Fibroblast of skin of left biceps (primary cell): ENCODE measurements at places on chromosomes 13 and 19.

GRCh38 chr13:22107549-22107948 lies 436.7 kb downstream of the FGF9 start:
- DNase-seq, result no peak

GRCh38 chr19:31285744-31286143 lies 63.5 kb downstream of the TSHZ3 start:
- DNase-seq, result no peak

GRCh38 chr13:68666774-68667397 lies 1436.8 kb upstream of the PCDH9 start:
- DNase-seq, result no peak

DNA sequence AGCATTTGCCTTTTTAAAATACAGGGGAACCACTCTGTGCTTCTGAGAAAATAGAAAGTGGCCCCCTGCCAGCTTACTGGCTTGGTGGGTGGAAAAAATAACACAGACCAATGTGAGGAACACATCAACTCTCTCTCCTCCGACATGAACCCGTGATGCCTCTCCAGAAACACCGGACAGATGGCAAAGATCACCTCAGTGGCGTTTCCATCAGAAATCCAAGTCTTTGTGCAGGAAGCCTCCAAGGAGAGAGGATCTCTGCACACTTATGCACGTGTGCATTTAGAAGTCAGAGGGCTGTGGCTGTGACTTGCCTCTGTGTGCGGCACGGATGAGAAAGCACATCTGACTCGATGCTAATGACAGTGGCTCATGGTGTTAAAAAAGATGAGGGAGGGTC lies 112.3 kb upstream of the KLF12 start:
- no peak for DNase-seq

GRCh38 chr19:3392480-3392879 lies 26.1 kb downstream of the NFIC start:
- DNase-seq, result no peak

DNA sequence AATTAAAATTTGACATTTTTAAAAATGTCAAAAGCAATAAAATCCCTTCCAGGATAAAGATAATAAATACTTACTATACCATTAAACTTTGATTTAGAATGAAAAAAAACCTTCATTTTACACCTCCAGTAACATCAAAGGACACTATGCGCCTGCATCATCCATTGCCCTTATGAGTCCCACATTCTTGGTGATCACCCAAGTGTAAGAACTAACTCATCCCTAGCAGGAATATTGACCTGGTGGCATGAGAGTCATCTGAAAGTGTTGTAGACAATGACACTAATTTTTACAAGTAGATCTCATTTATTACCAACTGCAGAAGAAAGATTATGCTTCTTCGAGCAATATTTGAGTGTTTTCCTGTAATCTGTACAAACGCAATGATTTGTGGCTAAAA lies 1128.9 kb downstream of the EFNB2 start:
- no peak for DNase-seq

GRCh38 chr13:35984287-35984686 lies 146.9 kb downstream of the DCLK1 start:
- DNase-seq, result no peak
